Activated T-helper 1 cell treated with anti-CD3 and anti-CD28 coated beads, Interleukin-2, amount 50 U/mL, for 16 hours (primary cell): ENCODE measurements at places on chromosomes 1 and 21.

DNA sequence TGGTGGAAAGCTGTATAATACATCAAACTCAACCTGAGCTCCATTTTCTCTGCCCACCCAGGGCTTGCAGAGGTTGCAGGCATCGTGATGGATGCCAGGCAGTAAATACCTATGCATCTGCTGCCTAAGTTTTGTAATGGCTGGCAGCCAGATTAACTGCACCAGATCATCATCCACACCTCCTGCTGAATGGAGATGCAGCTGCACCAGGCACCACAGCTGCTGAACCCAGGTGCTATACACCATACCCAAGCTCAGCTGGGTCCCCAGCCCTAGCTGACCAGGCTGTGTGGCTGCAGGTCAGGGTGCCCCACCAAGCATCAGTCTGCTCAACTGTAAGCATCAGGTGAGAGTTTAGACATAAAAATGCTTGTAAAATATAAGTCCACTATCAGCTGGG lies 6.7 kb upstream of the SNAPIN start:
- DNase-seq = no peak

GRCh38 chr1:51444534-51445192 lies 74.4 kb downstream of the EPS15 start:
- no peak for DNase-seq

DNA sequence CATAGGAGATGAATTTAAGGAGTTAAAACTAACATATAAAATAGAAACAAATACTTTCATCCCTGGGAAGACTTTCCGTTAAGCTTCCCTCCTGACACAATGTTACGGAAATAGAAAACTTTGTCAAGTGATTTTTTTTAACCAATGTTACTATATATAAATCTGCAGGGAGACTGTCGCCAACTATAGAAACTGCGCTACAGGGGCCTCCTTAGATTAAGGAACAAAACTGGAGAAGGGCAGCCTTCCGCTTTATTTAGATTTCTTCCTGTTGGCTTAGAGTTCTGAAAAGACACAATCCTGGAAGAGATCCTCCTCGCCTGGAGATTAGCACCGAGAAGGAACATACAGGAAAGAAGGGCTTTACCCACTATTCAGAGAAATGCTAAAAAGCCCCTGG lies 1.5 kb downstream of the MGST3 start:
- no peak for DNase-seq

- DNase-seq = no peak
Observed at GRCh38 chr1:10918531-10918930, 93.9 kb upstream of the TARDBP start.

DNA sequence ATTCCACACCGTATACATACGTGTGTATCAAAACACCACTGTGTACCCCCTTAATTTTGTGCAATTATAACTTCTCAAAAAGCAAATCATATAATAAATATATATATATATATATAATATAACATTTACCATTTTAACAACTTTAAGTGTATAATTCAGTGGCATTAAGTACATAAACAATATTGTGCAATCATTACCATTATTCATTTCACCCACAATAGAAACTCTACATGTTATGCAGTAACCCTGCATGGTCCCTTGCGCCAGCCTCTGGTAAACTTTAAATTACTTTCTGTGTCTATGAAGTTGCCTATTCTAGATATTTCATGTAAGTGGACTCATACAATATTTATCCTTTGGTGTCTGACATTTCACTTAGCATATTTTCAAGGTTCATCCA lies 13.1 kb downstream of the ZMYM4 start:
- DNase-seq = no peak

- no peak for DNase-seq
Observed at GRCh38 chr1:173451981-173452380, 25.2 kb upstream of the PRDX6 start.

- DNase-seq = no peak
Observed at GRCh38 chr1:114551400-114551799, 30.0 kb downstream of the BCAS2 start.

GRCh38 chr1:176096015-176096414 lies 111.1 kb downstream of the COP1 start:
- no peak for DNase-seq

DNA sequence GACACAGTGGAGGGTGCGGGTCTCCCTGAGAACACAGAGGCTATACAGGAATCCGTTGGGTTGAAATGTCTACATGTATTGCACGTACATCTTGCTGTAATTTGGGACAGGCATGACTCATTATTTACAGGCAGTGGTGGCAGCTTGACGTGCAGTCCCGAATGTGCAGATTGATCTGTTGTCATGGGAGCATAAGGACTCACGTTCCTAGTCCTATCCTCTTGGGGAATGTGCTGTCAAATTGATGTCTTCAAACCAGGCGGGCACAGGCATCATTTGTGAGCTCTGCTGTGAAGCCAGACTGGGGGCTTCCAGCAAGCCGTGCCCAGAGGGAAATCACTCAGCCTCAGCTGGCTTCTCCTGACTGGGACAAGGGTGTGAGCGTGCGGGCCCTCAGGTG lies 40.5 kb downstream of the S100B start:
- DNase-seq = no peak

DNA sequence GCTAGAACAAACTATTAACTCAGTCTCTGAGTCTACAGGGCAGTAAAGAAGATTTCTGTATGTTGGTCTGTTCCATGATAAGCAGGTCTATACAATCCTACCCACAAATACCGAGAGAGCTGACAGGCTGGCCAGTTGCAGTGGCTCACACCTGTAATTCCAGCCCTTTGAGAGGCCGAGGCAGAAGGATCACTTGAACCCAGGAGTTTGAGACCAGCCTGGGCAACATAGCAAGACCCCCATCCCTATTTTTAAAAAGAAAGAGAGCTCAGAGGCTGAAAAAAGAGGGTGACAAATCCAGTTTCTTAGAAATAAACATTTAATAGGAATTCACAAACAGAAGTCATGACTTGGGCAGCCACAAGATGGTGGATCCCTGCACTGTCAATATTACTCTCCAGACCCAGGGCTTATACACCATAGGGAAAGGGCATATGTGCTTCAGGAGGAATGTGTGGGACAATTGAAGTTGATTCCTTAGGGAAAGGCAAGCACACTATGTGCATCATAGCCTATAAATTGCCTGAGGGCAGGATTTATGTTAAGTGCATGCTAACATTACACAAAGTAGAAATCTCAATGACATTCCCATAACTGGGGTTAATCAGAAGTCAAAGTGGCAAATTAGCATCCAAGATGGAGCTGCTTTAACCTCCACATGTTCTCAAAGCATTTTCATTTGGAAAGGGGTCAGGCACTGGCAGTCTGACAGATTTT lies 66.8 kb downstream of the SLC16A1 start:
- no peak for DNase-seq

DNA sequence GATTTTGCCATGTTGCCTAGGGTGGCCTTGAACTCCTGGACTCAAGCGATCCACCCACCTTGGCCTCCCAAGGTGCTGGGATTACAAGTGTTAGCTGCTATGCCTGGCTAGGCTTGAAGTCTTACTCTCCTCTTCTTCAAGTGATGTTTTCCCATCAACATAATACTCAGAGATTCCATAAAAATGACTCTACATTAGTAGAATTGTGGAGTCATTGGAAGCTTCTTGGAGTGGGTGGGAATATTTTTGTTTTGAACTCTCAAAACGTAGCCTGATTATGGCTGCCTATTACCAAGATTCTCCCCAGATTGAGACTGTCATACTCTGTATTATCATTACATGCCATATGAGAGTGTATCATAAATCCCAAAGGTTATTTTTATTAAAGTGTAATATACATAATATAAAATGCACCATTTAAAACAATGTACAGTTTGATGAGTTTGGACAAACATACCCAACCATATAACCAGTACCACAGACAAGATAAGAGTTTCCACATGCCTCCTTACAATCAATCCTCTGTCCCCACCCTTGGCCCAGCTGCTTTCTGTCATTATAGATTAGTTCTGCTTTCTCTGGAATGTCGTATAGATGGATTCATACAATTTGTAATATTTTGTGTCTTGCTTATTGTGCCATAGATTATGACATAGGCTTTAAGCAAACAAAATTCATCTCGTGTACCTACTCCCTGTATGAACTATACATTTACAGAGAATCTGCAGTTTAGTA lies 8.0 kb upstream of the DNM3 start:
- no peak for DNase-seq

GRCh38 chr1:164664127-164664526 lies 105.1 kb downstream of the PBX1 start:
- DNase-seq = no peak

DNA sequence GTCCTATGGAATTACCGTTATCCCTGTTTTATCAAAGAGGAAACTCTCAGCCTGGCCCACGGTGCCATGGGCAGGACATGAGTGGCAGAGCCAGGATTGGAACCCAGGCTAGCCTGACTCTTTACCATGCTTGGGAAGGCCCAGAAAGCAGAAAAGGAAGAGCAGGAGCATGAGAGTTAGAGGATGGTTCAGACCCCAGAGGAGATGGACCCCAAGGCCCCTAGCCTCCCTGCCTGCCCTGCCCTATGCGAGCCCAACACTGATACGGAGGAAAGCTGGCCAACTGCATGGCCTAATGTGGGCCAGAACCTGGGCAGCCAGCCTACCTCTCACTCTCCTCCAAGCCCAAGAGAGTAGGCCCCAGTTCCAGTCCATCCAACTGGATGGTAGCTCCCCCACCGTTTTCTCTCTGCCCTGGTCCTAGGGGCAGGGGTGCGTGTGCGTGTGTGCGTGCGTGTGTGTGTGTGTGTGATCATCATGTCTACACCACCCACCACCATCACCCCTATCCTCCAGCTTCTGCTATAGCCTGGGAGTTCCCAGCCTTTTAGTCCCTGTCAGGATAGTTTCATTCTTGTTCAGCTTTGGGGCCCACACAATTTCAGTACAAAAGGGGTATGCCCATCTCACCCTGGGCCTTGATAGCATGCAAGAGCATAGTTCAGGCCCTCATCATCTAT lies 15.4 kb upstream of the MEX3A start:
- DNase-seq = no peak

- no peak for DNase-seq
Observed at GRCh38 chr1:37602750-37603694, 7.3 kb upstream of the GNL2 start.

DNA sequence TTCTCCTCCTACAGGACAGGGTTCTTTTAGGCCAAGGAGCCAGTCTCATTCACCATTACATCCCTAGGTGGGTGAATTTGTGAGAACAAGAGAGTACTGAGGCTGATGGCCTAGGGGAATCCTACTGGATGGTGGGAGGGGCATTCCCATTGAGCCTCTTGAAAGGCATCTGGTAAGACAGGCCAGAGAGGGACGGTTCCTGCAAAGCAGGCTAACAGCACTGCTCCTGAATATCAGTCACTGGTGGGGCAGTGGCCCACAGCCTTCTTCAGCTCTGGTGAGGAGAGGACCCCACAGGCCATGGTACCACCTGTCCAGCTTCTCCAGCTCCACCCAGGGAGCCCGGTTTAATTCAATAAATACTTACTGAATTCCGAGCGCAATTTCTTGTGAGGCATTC lies 125.9 kb upstream of the EDN2 start:
- no peak for DNase-seq

DNA sequence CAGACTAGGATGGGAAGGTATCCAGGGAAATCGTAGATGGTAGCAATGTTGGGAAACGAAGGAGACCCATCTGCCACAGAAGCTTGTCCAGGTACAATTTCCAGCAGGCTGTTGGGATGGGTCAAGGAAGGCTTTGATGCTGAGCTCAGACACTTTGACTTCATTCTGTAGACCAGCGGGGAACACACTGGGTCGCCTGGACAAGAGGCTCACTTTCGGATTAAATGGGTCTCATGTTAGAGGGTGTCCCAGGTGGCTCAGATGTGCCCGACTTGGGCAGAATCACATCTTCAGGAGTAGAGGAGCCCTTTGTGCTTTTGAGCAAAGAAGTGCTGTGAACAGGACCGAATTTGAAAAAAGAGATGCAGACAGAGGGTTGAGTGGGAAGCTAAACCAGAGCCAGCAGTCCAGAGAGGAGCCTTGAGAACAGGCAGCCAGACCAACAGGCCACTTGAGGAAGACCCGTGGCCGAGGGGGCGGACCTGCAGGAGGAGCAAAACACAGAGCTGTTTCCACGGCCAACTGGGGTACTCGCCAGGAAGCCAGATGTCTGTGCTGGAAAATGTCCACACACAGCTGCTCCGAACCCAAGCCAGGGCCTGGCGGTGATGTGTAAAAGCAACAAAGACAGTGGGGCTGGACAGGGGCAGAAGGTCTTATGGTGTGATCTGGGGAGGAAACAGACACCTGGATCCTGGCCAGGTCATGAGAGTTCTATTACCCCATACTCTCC lies 146.9 kb downstream of the AJAP1 start:
- DNase-seq = no peak

GRCh38 chr1:76075188-76075489 lies 593 bp downstream of the ST6GALNAC3 start:
- DNase-seq = no peak

DNA sequence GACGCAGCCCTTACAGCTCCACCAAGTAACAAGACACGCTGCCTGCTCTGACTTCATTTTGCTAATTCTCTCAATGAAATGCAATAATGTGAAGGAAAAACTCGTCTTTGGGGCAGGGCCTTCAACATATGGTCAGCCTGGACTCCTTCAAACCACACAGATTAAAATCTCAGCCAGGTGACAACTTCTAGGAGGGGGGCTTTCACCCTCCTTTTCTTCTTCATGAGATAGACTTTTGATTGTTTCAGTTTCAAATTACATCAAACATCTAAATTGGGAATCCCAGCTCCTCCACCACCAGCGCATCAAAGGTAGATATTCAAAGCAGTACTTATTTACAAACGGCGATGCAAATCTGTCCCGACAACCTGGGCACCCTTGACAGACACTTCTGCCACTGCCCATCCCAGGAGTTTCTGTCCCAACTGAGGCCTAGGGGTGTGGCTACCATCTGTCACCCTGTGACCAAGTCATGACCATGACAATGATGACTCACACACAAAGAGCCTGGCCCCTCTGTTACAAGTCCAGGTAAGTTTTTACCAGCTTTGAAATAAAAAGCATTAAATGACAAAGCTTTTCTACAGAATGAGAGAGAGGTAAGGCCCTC lies 29.7 kb downstream of the SSBP3 start:
- no peak for DNase-seq

DNA sequence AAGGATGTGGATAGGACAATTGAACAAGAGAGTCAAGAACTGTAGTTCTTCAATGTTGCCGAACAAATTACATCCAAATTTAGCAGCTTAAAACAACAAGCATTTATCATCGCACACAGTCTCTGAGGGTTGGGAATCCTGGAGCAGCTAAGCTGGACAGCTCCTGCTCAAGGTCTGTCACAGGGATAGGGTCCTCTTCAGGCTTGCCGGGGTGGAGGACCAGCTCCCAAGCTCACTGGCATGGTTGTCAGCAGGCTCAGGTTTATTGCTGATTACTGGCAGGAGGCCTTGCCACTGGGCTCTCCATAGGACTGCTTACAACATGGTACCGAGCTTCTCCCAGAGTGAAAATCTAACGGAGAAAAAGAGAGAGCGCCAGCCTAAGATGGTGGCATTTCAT lies 22.1 kb upstream of the COX20 start:
- no peak for DNase-seq

DNA sequence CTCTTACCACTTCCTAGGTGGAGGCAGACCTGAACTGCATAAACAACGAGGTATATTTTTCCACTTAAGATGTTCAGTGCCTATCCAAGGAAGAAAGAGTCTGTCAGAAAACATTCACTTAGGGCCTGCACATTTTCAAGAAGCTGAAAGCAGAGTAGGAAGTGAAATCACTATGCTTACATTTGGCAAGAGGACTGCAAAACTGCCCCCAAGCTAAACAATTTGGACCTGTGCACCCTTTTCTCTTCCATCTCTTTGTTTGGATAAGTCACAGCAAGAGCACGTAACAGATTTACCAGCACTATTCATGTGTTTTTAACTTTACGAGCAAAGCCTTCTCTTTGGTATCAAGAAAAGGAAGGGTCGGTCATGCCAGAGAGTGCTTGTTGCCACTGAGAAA lies 13.2 kb upstream of the BEND5 start:
- no peak for DNase-seq
